LHCN-M2 (cell line): ENCODE measurements at places on chromosomes 12 and 14. TPM values are rescaled to one million over a fixed set of nuclear protein-coding genes. Genes with fewer than 3 reads are reported as not detected.

DNA sequence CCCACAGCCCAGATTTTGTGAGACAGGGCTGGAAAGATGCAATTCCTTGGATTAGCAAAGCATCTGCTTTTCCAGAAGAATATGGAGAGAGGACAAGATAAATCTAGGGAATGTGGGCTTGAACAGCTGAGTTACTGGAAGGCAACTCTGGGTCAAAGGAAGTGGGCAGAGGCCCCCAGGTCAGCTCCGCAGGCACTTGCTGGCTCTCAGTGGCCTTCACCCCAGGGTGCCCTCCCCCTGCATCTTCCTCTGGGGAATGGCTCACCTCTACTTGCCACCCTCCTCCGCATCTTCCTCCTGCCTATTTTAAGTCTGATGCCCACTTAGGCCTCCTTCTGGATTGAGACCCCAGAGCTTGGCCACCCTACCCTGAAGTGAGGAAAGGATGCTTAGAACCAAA, 10.5 kb upstream of the PNMA1 start:
- DNase-seq = no peak

GRCh38 chr12:31768046-31768445, 39.2 kb upstream of the AMN1 start:
- DNase-seq = peak; percentile 19

TBX5 gene
- total RNA-seq = not detected in 2 replicates

MYF6 gene
- 29.3 and 29.4 TPM in 2 replicates for total RNA-seq

COX8C gene
- total RNA-seq = not detected in 2 replicates

- no peak for DNase-seq
These were observed 334.1 kb downstream of the BCL11B start for GRCh38 chr14:98937712-98938505.

- DNase-seq = no peak
These were observed 191.8 kb downstream of the DACT1 start for GRCh38 chr14:58829594-58829993.

- DNase-seq = peak; percentile 95
These were observed 3.6 kb upstream of the TNFRSF1A start for GRCh38 chr12:6345319-6346091.

DENND5B gene
- 7.0 and 9.0 TPM in 2 replicates for total RNA-seq

- DNase-seq = peak; percentile 99
These were observed 25.9 kb upstream of the WNK1 start for GRCh38 chr12:726281-727140.

TMEM229B gene
- total RNA-seq = 0.06 TPM in 1 of 2 replicates, not detected in the other
